ENCODE measurements at places on chromosomes 11 and 22.

GRCh38 chr22:45602824-45603595, 68.6 kb upstream of the ATXN10 start:
- no peak for DNase-seq

DNA sequence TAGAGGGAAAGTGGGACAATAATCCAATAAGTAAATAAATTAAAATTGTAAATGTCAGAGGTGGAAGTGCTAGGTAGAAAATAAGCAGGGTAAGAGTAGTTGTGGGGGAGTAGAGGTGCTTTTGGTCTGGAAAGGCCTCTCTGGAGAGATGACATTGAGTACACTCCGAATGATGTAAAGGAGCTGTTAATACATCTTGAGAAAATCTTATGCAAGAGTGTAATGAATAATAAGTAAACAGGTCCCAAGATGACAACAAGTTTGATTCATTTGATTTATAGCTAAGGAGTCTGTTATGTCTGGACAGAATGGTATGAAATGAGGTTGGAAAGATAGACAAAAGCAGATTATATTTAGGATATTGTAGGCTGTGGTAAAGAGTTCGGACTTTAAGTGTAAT, 87.5 kb downstream of the TMEM135 start:
- no peak for DNase-seq

- no peak for DNase-seq
These were observed 15.4 kb downstream of the FAM181B start for GRCh38 chr11:82718307-82718706.

GRCh38 chr11:19433367-19433766, 192.6 kb upstream of the E2F8 start:
- DNase-seq: no peak

Measured in mesenteric fat pad (tissue), 1 donor.